Left forelimb (tissue), 1 donor: ENCODE measurements at places on chromosomes 12 and 14.
A peak's percentile ranks its signal among the peaks of the same experiment; 100 is the strongest.

DNA sequence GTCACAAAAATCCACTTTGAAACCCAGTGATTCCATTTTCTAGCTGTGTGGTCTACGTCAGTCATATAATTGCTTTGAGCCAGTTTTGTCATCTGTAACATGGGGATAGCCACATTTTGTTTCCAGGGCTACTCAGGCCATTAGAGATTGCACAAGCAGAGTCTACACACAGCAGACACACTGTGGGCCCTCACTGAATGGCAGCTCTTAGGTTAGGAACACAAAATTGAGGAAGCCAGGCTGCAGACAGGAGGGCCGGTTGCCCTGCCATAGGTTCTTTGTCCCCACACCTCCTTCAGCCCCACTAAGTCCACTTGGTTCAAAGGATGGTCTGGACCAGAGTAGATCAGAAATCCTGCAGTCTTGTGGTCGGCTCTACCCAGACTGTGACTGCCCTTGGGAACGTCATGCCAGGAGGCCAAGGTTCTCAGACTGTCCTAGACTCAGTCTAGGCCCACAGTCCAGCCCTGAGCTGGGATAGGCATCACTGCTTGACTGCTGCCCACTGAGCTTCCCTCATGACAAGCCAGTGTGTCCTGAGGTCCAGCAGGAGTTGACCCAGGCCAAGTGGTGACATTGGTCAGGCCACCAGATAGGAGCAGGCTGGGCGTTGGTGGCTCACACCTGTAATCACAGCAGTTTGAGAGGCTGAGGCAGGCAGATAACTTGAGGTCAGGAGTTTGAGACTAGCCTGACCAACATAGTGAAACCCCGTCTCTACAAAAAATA, 3.8 kb upstream of the MYH7 start:
- peak; percentile 33 for DNase-seq

DNA sequence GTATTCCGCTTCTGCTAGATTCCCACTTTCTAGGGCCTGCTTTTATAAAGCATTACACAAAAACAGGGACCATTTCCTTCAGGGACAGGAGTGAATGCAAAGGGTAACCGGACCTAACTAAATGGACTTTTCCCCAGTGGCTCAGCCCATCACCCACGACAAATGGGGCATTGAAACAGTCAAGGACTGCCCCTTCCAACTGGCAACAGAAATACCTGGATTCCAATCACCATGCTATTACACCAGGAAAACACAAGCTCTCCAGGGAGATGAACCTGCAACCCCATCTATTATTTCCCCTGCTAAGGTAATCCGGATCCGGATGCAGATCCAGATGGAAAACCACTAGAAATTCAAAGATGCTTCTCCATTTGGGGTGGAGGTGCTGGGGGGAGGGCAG, 1.0 kb downstream of the MPHOSPH9 start:
- no peak for DNase-seq

DNA sequence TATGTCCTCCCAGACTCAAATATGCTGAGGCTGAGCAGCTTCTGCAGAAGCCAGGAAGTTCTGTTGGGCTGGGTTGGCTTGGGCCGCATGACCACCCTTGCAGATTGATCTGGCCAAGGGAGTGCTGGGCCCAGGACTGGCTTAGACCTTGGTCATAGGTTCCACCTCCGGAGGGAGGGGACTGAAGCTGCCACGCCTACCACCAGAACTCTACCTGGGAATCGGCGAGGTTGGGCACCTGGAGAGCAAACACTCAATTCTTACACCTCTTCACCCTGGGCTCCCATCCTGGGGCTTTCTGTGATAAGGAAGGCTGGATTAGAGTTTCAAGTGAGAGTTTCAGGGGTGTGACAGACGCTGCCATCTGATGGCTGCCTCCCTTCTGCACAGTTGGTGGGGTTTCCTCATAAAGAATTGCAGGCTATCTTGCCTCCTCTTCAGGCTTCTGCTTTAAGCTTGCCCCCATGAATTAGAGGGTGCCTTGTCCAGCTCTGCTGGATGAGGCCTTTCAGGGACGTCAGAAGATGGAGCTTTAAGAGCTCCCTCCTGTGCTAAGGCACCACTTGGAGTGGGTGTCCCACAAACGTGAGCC, 5.8 kb downstream of the SLC24A4 start:
- no peak for DNase-seq

DNA sequence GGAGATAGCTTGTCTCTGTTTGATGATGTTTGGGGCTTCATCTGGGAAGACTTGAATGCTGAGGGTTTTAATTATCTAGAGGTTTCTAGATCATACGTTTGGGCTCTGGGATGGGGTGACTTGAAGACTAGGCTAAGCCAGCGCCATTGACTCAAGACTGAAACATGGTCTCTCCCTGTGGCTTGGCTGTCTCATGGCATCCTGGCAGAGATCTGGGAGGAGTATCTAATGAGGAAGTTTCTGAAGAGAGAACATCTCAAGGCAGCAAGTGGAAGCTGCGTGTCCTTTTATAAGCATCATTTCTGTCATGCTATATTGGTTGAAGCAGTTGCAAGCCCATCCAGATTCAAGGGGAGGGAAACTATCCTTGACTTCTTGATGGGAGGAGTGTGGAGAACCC, 104.8 kb downstream of the UNC79 start:
- no peak for DNase-seq

DNA sequence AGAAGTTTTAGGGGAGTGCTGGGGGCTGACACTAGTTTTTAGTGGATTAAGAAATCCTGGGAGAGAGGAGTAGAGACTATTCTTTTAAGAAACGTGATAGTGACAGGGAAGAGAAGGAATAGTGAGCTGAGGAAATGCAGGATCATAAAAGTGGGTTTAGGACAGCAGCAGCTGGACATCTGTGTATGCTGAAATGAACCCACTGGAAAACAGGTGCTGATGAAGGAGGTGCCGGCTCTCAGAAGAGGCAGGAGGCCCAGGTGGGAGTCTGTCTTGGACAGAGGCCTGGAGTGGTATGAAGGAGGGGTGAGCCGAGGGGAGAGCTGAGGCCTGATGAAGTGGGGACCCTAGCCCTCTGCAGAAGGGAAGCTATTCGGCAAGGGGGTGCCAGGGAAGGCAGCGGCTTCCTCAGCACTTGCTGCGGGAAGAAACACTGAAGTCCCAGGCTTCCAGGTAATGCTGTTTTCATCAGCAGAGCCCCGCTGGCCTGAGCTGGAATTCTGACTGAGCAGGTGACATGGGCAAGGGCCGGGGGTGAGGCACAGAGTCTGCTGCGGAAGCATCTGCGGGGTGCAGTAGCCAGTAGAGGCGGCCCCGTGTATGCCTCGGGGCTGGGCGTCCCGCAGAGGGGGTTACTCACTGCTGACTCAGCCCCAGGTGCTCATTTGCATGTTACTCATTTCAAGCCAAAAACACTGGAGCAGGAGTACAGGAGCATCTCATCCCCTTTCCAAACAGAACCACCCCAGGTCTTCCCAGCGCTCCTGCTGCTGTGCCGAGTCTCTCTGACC, 89.7 kb downstream of the TMCC3 start:
- DNase-seq = no peak

DNA sequence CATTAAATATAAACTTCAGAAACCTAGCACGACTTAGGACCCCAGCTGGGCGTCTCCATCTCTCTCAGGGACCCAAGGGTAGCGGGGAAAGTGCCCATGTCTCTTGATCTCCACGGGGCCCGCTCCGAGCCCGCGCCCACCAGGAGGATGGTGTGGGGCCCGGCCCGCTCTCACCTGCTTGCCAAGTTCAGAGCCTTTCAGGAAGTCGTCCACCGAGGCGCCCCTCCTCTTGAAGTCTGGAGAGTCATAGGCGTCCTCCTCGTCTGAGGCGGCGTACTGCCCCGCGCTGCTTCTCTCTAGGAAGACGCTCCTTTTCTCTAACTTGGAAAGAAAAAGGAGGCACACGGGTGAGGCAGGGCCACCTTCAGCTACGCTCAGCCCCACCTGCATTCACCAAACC, 96.9 kb downstream of the PIWIL1 start:
- no peak for DNase-seq

GRCh38 chr12:32906399-32907165, 10.0 kb upstream of the PKP2 start:
- no peak for DNase-seq

DNA sequence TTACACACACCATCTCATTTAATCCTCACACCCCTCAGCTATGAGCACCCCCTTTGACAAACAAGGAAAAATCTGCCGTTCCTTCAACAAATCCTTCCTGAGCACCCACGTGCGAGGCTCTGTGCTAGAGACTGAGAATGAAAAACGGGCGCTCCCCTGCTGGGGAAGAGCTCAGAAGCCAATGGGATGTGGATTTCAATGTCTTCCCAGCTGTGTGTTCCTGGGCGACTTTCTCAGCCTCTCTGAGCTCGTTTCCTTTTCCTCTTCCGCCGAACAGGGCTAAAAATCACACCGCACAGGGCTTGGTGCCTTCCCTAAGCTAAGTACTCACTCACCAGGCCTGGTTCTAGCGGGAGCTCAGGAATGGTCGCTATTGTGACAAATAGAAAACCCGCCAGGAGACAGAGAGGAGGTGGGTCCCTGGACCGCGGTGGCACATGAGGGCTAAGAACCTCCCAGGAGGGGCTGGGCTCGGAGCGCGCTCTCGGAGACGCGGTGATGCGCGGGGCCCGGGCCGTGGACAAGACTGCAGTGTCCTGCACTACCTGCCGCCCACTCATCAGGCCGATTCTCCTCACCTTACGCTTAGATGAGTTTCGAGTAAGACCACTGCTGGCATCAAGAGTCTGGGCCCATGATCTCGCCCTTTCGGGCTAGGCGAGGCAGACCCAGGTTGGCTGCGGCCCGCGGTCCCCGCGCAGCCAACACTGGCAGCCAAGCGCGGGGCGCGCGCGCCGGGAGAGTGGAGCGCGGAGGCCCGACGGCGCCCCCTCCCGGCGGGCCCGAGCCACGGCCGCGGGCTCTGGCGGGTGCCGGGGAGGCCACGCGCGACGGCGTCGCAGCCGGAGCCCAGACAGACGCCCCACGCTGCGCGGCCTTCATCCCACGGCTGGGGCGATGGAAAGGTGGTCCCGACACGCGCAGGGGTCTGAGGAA, 17.0 kb downstream of the ZDHHC22 start:
- DNase-seq = no peak

DNA sequence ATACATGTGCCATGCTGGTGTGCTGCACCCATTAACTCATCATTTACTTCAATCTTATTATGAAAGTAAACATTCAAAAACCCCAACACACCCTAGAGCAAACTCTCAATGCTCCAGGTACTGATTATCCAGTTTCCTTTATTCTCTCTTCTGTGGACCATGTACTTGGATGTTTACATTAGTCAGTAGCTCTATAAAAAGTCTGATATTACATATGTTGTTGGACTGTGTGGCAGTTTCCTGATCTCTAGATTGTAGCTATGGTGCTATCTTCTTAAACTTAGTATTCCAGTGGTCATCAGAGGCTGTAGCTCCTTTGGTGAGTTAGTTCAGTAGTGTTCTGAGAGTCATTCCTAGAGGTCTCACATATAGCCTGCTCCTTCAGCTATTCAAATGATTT, 25.1 kb upstream of the ITGA5 start:
- no peak for DNase-seq

DNA sequence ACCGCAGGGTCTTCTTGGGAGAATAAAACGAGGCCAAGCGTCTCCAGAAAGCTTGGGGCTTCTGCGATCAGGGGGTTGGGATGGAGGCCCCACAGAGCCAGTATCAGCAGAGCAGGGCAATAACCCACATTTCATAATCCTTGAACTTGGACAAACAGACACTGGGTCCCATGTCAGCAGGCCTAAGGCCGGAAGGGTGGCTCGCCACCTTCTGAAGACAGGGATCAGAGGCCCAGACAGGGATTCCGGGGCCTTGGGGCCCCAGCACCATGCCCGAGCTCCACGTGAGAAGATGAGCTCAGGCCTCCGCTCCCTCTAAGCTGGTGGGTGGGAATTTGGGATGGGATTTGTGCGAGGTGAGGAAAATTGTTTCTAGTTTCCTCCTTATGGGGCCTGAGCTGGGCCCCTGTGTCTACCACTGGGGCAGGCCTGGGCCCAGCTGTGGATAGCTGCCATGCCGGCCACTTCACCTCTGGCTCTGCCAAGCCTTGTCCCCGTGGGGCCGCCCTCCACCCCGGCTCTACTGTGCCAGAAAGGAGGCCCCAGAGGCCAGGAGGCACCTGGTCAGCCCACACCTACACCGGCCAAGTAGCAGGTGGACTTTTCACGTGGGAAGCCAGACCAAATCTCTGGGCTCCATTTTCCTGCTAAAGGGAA, 67.2 kb upstream of the DLK1 start:
- DNase-seq = no peak

DNA sequence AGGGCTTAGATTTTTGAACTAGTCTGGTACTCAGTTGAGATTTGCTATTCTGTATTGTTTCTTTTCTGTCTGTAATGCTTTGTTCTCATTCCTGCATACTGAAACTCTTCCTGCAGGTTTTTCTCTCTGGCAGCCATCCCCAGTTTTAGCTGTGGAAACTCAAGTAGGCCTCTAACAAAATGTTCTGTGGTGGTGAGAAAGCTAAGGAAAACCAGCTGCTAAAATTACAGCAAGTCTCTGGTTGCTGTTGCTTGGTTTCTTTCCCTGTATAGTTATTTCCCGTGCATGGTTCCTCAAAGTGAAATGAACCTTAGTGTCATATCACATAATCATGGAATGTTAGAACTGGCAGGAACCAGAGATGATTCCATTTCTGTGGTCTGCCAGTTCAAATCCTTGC, 442.5 kb downstream of the NRXN3 start:
- no peak for DNase-seq

DNA sequence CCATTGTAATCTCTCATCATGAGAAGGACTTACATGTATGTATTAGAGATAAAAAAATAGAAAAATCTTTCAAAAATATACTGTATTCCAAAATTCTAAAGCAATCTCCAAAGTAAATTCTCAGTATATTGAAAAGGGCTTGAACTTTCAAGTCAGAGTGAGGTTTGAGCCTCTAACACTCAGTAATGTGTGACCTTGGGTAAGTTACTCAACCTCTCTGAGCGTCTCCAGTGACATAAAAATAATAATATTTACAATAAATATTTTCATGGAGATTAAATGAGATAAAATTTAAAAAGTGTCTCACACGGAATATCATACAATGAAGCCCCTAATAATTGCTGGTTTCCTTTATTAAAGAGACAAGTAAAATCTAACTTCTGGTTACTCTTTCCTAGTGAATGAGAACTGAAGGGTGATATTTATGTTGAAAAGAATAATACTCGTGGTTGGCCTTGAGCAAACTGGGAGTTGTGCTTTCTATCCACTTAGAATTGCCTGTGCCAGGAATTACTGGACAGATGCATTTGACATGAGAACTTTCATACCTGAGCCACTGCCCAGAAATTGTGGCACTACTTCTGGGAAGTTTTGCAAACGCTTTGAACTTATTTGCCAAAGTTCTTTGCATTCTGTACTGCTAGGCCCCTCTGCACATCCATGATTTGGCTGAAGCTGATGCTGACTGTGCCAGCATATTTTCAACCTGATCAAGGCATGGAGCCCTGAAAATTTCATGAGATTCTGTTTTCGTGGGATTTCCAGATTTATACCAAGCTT, 933.7 kb downstream of the GALC start:
- DNase-seq = no peak

- no peak for DNase-seq
Measured at GRCh38 chr12:50507474-50507838, 2.7 kb downstream of the DIP2B start.

DNA sequence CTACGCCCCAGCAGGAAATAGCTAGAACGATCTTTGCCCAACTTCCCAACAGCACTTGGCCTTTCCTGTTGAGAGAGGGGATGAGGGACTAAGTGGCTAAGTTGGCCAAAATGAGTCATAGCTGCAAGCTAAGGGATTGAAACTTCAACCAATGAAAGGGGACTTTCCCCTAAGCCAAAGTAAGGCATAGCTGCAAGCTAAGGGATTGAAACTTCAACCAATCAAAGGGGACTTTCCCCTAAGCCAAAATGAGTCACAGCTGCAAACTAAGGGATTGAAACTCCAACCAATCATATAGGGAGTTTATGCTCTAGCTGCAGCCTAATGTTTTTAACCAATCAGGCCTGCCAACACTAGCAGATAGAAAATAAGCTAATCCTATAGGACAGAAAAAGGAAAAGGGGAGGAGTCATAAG, 100.5 kb upstream of the SSTR1 start:
- no peak for DNase-seq
